ENCODE measurements at places on chromosomes 11 and 22.

- no peak for DNase-seq
These were observed 686.2 kb downstream of the OPCML start for GRCh38 chr11:132846075-132846474.

DNA sequence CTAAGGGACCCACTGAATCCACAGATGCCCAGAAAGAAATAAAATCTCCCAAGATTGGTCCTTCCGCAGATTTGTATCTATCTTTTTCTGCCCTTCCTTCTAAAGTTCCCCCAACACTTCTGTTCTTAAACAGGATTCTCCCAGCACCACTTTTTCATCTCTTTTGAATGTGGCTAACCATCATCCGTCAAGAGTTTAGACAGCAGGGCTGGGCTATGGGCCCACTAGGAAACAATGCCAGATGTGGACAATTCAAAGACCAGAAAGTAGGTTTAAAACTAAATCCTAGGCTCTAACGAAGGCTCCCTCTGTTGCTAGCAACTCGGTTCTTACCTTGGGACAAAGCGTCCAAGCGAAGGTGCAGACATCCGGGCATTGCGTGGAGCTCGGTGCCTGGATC is 100.0 kb downstream of the AMBRA1 start:
- DNase-seq, result no peak

- DNase-seq, result no peak
These were observed 99.4 kb upstream of the ZC3H12C start for GRCh38 chr11:109993786-109994185.

- no peak for DNase-seq
These were observed 131.2 kb downstream of the BUD13 start for GRCh38 chr11:116641561-116642045.

- DNase-seq, result no peak
These were observed 162.5 kb downstream of the ETS1 start for GRCh38 chr11:128424851-128425285.

GRCh38 chr11:95802806-95803205 is 12.5 kb downstream of the CEP57 start:
- no peak for DNase-seq

DNA sequence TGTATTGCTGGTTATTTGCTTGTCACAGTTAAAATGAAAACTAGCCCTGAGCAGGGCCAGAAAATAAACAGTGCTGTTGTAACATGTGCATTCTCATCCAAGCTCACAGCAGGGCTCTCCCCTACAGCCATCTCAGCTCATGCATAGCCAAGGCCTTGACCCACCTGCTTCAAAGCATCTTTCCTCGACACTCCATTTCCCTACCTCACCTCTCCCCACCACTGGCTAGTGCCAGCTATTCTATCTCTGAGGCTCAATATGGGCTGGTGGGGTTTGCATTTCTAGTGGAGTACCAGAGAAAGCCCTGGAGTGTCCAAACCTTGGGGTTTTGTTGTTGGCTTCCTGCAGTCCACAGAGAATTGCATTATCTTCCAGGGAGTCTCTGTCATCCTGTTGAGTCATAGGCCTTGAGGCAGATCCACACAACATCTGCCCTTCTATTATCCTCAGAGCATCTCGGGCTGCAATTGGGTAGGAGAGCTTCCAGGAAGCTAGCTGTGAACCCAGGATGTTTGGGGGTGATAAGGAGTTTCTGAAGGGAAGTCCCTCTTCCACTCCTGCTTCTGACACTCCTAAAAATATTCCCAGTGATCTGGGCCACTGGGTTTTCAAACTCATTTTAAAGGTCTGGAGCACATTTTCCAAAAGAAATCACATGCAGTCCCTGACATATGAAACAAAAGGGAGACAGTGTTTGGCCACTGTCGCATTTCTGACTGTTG is 36.1 kb upstream of the AMOTL1 start:
- DNase-seq, result peak; percentile 54

DNA sequence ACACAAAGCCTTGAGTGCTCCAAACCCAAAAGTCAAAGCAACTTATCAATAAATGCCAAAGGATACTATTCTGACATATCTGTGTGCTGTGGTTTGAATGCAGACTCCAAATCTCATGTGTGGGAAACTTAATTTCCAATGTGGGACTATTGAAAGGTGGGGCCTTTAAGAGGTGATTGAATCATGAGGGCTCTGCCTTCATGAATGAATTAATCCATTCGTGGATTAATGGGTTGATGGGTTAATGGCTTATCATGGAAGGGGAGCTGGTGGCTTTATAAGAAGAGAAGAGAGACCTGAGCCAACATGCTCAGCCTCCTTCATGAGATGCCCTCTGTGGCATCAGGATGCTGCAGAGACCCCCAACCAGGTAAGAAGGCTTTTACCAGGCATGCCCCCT is 16.8 kb upstream of the ZNF280A start:
- no peak for DNase-seq

DNA sequence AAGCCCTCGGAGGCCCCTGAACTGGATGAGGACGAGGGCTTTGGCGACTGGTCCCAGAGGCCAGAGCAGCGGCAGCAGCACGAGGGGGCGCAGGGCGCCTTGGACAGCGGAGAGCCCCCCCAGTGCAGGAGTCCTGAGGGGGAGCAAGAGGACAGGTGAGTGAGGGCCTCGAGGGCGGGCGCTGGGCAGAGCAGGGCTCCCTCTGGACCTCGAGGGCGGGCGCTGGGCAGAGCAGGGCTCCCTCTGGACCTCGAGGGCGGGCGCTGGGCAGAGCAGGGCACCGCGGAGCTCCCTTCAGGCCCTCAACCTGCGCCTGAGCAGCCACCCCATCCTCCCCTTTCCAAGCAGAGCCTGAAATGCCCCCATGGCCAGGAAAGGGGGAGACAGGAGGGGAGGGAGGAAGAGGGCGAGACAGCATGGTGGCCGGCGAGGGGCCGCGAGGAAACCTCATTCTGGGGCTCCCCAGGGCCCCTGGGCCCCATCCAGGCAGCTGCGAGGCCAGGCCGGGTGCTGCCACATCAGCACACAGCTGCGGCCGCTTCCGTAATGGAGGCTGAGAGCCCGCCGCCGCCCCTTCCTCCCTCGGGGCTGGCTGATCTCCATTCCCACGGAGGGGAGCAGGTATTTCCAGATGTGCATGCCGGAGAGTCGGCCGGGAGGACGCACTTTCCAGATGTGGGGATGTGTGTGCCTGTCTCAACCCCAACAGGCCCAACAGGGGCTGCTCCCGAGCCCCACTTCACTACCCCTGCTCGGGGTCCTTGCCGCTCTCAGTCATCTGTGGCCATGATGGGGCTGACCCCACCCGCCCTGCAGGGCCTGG is 10.0 kb downstream of the PRR33 start:
- DNase-seq, result no peak

DNA sequence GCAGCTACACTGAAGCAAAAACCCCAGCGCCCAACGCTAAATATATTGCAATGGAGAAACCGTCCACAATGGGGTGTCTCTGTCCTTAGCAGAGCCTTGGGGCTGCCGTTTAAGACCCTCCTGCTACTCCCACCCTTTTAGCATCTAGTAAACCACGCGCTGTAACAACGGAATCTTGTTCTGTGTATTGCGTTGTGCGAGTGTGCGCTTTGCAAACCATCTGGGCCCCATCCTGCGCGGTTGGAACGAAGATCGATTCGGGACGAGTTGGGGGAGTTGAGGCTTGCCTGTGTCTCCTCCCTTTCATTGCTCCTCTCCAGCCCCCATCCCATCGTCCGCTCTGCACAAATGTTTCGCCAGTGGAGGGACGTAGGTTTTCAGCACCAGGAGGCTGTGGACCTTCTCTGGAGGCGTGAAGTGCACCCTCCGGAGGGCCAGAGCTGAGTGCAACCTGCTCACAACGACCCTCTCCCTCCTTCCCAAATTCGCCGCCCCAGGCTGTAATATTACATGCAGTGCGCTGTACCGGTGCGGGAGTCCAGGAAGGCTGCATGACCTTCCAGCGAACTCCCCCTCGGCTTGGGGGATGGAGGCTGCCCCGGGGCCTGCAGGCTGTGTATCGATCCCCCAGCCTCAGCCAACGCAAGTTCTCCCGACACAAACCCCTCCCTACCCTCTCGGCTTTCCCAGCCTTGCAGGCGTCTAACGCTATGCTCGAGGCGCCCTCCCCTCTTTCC is 1.6 kb upstream of the KMT2A start:
- DNase-seq, result no peak

DNA sequence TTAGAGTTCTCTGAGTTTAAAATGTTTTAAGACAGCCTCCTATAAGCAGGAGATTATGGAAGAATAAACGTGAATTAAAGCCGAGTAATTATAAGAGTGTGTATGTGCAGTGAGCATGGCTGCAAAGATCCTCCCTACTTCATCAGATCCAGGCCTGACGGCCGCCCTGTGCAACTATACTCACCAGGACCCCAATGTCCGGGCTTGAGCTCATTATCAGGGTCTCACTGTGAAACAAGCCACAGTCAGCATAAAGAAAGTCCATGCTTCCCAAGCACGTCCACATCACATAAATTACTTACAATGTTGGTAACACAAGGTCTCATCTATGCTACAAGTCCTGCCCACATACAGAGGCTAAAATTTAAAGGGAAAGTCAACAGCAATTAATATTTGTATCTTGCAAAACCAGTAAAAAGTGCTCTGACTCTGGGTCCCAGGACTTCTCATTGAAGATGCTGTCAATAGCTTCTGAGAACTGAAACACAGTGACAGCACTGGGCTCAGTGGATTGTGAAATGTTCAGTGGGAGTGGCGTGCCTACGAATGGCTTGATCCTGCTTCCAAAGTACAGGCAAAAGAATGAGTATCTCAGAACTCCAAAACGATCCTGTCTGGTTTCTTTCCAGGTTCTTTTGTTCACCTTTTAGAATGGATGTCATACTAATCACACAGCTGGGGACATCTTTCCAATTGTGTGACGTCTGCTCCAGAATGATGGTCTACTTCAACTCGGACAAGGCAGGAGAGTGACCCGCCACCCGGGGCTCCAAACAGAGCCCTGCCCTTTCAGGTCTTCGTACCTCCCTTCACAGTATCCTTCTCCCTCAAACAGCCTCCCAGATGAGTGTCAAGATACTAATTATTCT is 72.1 kb upstream of the ARFGAP3 start:
- no peak for DNase-seq

GRCh38 chr11:62816557-62816956 is 11.3 kb upstream of the NXF1 start:
- DNase-seq, result no peak

- no peak for DNase-seq
These were observed 93.8 kb downstream of the KCNC1 start for GRCh38 chr11:17828311-17828751.

- DNase-seq, result no peak
These were observed 4.4 kb downstream of the OR6M1 start for GRCh38 chr11:123801765-123802164.

GRCh38 chr22:22060200-22061084 is 77.9 kb upstream of the TOP3B start:
- no peak for DNase-seq

DNA sequence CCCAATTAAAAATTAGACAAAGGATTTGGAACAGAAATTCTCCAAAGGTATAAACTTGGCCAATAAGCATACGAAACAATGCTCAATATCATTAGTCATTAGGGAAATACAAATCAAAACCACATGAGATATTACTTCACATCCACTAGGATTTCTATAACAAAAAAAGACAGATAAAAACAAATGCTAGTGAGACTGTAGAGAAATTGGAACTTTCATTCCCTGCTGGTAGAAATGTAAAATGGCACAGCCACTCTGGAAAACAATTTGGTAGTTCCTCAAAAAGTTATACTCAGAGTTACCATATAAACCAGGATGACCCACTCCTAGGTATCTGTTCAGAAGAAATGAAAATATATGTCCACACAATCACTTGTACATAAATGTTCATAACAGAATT is 71.6 kb downstream of the RPL27A start:
- DNase-seq, result no peak

- no peak for DNase-seq
These were observed 55.5 kb downstream of the FAM83F start for GRCh38 chr22:40050258-40050657.

DNA sequence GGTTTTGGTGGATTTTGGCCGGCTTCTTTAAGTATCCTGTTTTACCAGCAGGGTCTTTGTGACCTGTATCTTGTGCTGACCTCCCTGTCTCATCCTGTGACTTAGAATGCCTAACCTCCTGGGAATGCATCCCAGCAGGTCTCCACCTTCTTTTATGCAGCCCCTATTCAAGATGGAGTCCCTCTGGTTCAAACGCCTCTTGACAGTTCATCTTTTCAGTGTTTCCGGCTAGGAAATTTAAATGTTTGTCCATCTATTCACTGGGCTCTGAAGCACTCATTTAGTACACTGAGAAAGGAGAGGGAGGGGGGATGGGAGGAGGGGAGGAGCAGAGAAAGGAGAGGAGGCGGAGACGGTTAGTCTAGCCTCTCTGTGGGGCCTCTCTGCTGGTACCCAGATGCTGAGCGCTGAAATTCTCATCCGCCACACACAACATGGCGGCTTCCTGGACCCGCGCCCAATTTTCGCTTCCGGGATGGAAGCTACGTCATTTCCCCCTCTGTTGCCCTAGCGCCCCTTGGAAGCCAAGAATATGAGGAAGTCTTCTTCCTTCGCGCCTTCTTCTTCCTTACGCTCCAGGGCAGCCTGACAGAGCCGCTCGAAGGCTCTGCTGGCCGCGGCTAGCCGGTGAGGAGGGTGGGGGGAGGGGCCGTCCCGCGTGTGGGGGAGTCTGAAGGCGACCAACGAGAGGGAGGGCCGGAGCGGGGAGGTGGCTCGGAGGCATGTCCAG is 69.0 kb upstream of the SYT13 start:
- DNase-seq, result peak; percentile 41

- no peak for DNase-seq
These were observed 621 bp downstream of the HMOX1 start for GRCh38 chr22:35381424-35382009.

- DNase-seq, result no peak
These were observed 24.3 kb downstream of the SCN4B start for GRCh38 chr11:118128310-118128709.

Measured in smooth muscle cell of the brain vasculature (primary cell).